ENCODE measurements at places on chromosomes 1 and 21. TPM values are rescaled to one million over a fixed set of nuclear protein-coding genes. Genes with fewer than 3 reads are reported as not detected.

Gene NBL1
- total RNA-seq: 12.5 TPM

Gene RXRG
- 0.36 TPM for total RNA-seq

Gene S100A7
- total RNA-seq: not detected

Gene ENAH
- total RNA-seq: 78.0 TPM

Gene NAXE
- 28.3 TPM for total RNA-seq

Gene FAM131C
- total RNA-seq: 1.8 TPM

Gene KRTAP10-6
- total RNA-seq: not detected

Gene FHL3
- total RNA-seq: 6.1 TPM

Gene XCL1
- total RNA-seq: not detected

Gene KPRP
- not detected for total RNA-seq

Gene LCE1A
- total RNA-seq: not detected

DNA sequence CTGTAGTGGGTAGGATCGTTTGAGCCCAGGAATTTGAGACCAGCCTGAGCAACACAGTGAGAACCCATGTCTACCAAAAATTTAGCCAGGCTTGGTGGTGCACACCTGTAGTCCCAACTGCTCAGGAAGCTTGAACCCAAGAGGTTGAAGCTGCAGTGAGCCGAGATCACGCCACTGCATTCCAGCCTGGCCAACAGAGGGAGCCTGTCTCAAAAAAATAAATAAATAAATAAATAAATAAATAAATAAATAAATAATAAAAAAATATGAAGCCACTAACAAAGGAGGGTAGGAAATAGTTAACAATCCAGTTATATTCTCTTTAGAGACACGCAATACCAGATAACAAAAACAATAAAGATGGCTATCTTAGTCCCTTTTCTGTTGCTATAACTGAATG is 11.9 kb upstream of the CBR3 start:
- DNase-seq: no peak

DNA sequence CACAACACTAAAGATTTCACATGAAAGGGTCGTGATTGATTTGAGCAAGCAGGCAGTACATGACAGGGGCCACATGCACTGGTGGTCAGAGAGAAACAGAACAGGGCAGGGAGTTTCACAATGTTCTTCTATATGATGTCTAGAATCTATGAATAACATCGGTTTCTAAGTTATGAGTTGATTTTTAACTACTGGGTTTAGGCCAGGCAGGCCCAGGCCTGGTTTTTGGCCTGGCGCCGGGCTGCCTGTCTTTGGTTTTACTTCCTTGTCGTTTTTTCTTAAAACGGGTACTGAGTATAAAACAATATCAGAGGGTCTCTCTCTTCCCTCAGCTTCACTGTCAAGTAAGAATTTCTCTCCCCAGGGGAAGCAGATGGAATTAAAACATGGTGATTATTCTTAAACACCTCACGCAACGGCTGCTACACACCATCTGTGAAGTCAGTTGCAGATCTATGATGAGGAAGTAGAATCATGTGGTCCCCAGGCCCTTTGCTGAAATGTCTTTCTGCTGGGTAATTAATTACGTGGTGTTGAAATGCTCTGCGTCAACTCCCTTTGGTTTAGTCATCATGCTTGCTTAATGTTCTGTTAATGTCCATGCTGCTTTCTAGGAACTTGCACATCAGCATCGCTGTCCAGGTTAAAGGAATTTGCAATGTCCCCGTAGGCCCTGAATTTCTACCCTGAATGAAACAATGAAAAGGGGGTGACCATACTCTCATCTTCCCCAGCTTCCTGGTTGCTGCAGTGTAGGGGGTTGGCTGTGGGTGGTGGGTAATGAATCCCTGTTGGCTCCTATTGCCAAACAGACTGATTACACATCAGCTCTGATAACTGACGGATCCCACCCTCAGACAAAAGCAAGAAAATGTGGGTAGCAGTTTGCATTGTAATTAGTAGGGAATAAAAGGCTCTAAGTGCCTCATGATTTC is 70.3 kb downstream of the SERINC2 start:
- DNase-seq: no peak

DNA sequence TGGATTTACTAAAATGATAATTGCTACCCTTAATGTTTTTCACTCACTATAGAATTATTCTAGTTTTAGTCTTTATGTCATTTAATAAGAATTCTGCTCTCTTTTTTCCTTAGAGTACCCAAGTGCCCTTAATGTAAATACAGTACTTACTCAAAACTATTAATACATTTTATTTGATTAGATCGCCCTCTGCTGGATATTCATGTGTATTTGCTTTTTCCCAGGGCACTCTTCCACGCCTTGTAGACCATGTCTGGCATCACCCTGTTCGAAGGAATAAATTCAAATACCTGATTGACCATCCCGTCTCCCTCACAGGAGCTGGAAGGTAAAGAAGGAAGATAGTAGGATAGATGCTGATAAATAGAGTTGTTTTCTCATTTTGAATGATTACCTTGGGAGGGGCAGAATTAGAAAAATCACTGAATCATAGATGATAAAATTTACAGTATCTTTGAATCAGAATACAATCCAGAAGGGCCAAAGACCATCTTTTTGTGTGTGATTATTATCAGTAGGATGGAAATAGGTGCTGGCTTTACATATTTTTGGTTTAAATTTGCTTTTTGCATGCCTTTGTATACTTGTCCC is 4.1 kb downstream of the AXDND1 start:
- DNase-seq: peak; percentile 64

DNA sequence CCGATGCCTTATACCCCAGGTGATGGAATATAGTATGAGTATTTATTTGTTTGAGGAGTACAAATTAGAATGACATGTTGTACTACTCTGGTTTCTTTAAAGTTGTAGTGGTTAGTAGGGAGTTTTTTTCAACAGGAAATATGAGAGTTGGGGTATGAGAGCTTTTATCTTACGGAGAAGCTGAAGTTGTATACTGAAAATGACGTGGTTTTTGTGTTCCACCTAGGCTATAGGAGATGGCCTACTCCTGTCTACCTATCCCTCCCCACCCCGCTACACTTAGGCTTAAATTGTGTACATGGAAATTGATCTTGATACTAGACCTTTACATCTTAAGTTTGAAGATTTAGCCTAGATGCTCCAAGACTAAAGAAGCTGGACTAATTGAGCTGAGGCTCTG is 6.8 kb upstream of the HAX1 start:
- DNase-seq: no peak

DNA sequence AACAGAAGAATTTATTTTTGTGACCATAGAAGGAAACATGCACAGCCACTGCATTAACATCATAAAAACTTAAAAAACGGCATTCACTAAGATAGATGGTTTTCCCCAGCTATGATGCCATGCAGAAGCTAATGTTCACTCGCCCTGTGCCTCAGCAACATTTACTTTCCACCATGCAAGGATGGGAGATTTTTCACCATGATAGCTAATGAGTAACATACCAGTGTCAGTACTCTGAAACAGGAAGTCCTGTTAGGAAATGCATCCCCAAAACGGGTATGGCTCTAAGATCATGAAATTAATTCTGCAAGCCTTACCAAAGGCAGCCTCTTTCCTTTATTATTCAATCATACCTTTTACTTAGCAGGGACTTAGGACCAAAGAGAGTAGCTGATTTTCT is 17.5 kb upstream of the VAMP3 start:
- DNase-seq: no peak

- DNase-seq: no peak
These were observed 158.8 kb upstream of the SGIP1 start for GRCh38 chr1:66375125-66375524.

DNA sequence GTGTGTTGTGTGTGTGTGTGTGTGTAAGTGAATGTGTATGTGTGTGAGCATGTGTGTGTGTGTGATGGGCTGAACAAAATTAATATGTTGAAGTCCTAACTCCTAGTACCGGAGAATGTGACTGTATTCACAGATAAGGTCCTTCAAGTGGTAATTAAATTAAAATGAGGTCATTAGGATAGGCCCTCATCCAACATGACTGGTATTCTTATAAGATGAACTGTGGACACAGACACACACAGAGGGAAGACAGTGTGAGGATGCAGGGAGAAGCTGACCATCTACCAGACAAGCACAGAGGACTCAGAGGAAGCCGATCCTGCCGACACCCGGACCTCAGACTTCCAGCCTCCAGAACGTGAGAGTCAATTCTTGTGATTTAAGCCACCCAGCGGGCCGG is 91.2 kb upstream of the PGBD5 start:
- no peak for DNase-seq

GRCh38 chr1:243917863-243918565 is 68.0 kb upstream of the AKT3 start:
- DNase-seq: no peak

- DNase-seq: no peak
These were observed 14.0 kb downstream of the LAPTM5 start for GRCh38 chr1:30743584-30744059.

GRCh38 chr21:26505211-26505610 is 67.9 kb downstream of the CYYR1 start:
- no peak for DNase-seq

- DNase-seq: peak; percentile 99
These were observed 1.5 kb downstream of the TRIM62 start for GRCh38 chr1:33180226-33180910.

GRCh38 chr1:159779403-159779851 is 1.3 kb upstream of the DUSP23 start:
- no peak for DNase-seq

DNA sequence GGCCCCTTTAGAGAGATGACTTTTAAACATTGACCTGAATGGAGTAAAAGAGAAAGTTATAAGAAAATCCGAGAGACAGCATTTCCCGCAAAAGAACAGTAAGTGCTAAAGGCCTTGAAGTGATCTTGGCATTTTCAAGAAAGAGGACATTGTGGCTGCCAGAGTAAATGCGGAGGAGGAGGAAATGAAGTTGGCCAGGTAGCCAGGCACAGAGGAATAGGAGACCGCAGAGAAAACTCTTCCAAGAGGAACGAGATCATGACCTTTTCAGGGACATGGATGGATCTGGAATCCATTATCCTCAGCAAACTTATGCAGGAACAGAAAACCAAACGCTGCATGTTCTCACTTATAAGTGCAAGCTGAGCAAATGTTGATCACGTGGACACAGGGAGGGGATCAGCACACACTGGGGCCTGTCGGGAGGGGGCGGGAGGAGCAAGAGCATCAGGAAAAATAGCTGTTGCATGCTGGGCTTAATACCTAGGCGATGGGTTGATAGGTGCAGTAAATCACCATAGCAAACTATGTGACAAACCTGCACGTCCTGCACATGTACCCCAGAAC is 49.7 kb downstream of the EEIG2 start:
- no peak for DNase-seq

GRCh38 chr1:15950302-15950701 is 25.6 kb downstream of the ZBTB17 start:
- no peak for DNase-seq

GRCh38 chr1:53448241-53448841 is 10.9 kb upstream of the DMRTB1 start:
- DNase-seq: no peak

DNA sequence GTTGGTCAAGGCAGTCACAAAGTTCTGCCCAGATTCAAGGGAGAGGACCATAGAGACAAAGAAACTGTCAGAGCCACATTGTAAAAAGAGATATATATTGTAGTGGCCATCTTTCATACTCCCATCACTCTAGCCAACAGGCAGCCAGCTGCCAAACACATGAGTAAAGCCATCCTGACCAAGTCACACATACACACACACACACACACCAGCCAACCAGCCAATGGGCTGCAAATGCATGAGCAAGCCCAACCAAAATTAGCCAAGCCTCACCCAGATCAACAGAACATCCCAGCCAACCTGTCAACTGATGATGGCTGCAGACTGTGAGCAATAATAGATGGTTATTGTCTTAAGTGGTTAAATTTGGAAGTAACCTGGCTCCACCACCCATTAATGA is 120.7 kb downstream of the SEC16B start:
- no peak for DNase-seq

DNA sequence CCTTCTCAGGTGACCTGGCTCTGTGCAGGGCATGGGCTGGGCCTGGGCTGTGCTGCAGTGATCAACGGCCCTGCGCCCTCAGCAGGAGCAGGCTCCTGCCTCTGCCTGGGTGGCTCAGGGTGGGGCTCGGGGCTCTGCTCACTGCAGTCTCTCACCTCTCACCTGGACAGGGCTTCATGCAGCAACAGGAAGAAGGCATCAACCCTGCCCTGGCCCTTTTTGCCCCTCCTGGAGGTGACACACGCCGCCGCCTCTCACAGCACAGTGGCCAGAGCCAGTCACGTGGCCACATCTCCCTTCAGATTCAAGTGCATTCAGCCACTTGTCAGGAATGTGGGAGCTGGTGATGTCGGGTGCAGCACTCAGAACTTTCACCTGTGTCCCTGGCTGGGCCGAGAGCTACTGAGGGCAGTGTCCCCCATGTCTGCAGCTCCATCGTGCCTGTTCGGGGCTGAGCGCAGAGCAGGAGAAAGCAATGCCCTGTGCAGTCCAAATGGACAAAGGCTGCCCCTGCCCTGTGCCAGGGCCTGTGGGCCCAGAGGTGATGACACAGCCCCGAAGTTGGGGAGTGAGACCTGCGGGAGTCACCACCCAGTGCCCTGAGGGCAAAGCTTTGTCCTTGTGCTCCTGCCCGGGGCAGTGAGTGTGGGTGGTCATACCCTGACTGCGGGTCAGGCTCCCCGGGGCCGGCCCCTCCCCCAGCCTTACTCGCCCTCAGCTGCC is 314.0 kb downstream of the PTPRU start:
- no peak for DNase-seq

- no peak for DNase-seq
These were observed 1.5 kb upstream of the NAV1 start for GRCh38 chr1:201537467-201537866.

GRCh38 chr1:119081700-119082099 is 58.8 kb downstream of the WARS2 start:
- DNase-seq: peak; percentile 21

GRCh38 chr21:32334980-32335531 is 36.4 kb downstream of the MRAP start:
- peak; percentile 73 for DNase-seq
